ENCODE measurements at places on chromosomes 2 and 18.
A peak's percentile ranks its signal among the peaks of the same experiment; 100 is the strongest.

DNA sequence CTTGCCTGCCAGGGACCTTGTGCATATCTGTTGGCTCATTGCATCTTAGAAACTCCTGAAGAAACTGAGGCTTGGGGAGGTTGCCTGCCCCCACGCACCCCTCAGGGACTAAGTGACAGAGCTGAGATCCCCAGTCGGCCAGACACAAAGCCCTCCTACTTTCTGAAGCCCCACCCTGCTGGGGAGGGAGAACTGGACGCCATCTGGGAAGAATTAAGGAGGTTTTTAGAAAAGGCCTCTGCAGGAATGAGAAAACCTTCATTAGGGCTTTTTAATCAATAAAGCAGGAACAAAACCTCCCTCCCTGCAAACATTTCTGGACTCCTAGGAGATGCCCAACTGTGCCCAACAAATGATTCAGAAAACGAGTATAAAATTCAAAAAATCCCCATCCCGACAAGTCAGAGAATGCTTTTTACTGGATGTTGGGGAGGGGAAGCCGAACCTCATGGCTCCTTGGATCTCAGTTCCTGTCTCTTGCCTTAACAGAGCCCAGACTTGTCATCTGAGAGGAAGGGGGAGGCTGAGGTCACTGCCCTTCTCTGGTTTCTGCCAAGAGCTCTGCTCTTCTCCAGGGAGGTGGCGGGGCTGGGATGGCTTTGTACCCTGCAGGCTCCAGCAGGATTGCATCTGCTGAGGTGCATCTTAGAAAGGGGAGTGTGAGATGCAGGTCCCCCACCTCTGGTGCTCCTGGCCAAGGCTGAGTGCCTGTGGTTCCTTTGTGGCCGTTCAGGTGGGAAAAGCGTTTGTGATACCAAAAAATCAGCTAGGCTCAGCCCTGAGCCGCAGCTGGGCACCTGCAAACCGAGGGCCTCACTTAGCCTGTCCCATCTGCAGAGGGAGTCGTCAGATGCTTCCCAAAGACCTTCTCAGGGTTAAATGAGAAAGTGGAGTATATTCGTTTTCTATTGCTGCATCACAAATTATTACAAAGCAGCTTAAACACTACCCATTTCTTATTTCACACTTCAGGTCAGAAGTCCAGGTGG, 142.4 kb downstream of the ZFP36L2 start:
- peak; percentile 86 for DNase-seq

DNA sequence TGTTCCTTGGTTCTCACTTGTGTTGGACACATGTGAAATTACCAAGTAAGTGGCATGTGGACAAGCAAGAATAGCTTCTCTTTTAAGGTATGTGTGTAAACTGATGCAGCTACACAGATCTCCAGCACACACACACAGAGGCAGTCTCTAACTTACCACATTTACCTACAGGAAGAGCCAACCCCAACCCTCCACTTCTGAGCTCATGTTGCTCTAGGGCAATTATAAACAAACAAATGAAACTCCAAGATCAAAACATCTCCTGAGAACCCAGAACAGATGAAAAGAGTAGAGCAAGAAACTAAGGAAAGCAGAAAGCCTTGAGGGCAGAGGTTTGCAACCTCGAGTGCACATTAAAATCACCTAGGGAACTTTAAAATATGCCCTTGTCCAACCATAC, 16.0 kb upstream of the TMEM37 start:
- DNase-seq = no peak

DNA sequence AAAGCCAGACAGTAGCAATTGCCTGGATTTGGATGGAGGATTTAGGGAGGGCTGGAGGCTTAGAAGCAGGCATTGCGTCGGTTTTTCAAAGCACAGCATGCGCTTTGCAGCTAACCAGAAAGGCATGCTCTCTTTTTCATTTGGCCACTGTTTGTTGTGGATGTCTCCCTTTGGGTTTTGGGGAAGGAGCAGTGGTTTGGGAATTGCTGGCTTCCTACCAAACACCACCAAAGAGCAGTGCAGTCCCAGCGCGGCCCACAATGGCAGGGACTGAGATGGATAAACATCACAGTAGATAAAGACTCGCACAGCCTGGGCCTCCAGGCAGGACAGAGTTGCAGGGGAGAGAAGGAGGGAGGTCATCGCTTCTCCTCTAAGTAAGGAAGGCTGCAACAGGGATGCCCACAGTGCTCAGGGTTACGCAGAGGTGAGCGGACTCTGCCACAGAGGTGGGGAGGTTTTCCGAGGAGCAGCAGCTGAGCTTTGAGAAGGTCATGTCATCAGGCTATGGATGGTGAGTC, 148.5 kb downstream of the MYT1L start:
- no peak for DNase-seq

- DNase-seq = no peak
Observed at GRCh38 chr2:28401411-28401810, 8.8 kb downstream of the FOSL2 start.

- no peak for DNase-seq
Observed at GRCh38 chr2:126797622-126798275, 100.9 kb upstream of the TEX51 start.

- no peak for DNase-seq
Observed at GRCh38 chr2:226380679-226381078, 418.9 kb downstream of the IRS1 start.

DNA sequence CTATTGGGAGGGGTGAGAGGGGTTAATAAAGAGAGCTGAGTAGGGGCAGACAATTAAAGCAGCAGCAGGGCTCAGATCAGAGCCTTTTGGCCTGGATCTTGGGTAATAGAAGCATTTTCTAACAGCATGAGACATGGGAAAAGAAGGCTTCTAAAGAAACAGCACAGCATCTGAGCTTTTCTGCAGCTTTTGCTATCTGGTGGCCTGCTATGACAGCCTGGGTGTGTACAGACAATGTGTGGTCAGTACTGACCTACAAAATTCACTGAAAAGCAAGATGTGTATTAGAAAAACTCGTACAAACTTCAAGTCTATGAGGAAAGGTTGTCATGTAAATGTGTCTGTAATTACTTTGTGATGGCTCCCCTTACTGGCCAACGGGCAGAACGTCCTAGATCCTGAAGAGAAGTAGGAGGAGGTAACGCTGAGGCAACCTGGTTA, 95.6 kb downstream of the GALNT3 start:
- peak; percentile 55 for DNase-seq

GRCh38 chr2:46776687-46777327, 138.8 kb downstream of the MCFD2 start:
- peak; percentile 35 for DNase-seq

- DNase-seq = peak; percentile 4
Observed at GRCh38 chr18:42525905-42526304, 570.9 kb downstream of the PIK3C3 start.

GRCh38 chr2:152176113-152176714, 651 bp upstream of the STAM2 start:
- DNase-seq = no peak

GRCh38 chr2:174836377-174836994, 72.2 kb upstream of the CHRNA1 start:
- DNase-seq = no peak

DNA sequence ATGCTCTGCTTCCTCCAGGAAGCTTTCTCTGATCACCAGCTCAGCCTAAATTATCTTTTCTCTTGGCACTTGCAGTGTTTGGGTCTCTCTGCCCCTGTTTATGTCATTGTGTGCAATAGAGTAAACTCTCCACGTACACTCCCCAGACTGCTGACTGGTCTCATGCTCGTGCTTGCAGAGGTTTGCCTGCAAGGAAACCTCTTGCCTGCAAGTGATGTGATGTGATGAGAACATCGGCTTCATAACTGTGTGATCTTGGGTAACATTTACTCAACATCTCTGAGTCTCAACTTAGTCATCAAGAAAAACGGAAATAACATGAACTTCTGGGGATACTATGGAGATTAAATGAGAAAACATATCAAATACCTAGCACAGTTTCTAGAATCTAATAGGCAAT, 92.3 kb downstream of the BIN1 start:
- no peak for DNase-seq

DNA sequence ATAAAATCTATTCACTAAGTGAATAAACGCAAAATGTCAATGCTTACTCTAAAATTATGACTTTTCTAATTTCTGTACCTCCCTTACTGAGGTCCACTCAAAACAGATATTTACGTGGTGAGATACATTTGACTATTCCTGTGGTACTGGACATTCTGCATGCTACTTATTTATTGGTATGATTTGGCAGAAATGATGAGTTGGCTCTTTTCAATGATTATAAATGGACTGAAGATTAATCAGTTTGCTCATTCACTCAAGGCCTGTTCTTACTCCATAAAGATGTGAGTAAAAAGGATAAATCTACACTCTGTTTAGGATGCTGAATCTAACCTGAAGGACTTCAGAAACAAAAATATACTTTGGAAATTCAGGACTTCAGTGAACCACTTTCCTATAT, 98.8 kb downstream of the OLA1 start:
- DNase-seq = no peak

GRCh38 chr2:8232871-8233270, 449.0 kb upstream of the ID2 start:
- no peak for DNase-seq

GRCh38 chr2:148524519-148524919, 120.0 kb upstream of the EPC2 start:
- no peak for DNase-seq

- no peak for DNase-seq
Observed at GRCh38 chr2:146124741-146125140, 1604.8 kb upstream of the ZEB2 start.

DNA sequence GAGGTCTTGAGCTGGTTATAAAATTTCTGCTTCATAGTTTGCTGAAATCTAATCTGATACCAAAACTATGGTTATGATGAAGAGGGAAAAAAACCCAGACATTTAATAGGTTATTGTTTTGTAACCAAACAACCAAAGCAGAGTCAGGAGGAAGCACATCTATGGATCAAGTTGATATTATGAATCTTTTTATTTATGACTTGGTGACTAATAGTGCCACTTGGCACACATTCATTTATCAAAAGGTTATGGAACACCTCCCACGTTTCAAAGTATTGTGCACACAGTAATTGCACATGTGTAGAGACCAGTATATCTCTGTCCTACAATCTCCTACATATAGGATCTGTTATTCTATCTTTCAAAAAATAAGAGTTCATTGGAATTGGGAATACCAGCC, 93.0 kb downstream of the DPP4 start:
- no peak for DNase-seq

- DNase-seq = no peak
Observed at GRCh38 chr2:113217455-113218282, 43.9 kb downstream of the PSD4 start.

DNA sequence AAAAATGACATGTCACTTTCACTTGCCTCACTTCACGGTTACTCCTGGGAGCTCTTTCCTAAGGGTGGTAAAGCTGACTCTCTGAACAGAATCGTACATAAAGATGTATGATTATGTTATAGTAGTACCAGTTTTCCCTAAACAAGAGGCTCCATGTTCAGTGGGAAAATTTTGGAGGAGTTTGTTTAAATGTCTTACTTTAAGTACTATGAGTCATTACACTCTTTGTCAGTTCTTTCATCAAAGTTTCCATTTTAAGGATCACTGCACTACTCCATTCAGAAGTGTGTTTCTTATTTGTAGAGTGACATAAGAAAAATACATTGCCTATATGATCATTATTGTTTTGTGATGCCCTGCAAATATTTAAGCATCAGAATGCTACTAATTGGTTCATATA, 121.1 kb upstream of the FIGN start:
- DNase-seq = no peak

DNA sequence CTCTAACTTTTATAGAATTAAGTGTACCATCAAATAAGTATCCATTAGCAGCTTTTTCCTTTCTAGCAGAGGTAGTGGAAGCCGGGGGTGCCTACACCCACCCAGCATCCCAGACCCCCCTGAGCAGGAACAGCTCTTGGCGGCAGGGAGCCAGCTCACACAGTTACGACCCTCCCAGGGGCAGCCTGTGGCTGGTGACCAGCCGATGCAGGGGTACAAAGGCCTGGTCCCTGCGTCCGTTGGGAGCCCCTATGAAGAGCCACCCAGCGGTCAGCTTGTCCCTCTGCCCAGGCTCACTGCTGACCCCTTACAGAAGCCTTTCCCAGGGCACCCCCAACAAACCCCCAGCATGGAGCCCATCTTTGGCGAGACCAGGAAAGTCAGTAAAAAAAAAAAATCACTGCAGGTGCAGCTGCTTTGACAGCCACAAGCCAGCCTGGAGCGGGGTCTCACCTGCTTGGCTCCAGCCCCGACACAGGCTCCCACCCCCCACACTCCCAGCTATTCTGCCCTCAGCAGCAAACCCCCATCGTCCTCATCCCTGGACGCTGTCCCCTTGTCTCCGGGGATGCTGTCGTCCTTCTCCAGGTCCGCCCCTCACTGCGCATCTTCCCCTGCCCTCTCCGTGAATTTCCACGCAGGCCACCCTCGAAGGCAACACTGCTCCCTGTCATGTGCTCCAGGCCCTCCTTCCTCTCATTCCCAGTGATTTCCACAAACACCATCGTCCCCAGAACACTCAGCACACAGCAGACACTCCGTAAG, 43.1 kb downstream of the GPC1 start:
- DNase-seq = no peak

GRCh38 chr2:234250926-234251325, 200.4 kb downstream of the SPP2 start:
- DNase-seq = no peak

- no peak for DNase-seq
Observed at GRCh38 chr2:14418115-14418514, 214.4 kb upstream of the LRATD1 start.

GRCh38 chr2:145220496-145220895, 700.6 kb upstream of the ZEB2 start:
- no peak for DNase-seq

DNA sequence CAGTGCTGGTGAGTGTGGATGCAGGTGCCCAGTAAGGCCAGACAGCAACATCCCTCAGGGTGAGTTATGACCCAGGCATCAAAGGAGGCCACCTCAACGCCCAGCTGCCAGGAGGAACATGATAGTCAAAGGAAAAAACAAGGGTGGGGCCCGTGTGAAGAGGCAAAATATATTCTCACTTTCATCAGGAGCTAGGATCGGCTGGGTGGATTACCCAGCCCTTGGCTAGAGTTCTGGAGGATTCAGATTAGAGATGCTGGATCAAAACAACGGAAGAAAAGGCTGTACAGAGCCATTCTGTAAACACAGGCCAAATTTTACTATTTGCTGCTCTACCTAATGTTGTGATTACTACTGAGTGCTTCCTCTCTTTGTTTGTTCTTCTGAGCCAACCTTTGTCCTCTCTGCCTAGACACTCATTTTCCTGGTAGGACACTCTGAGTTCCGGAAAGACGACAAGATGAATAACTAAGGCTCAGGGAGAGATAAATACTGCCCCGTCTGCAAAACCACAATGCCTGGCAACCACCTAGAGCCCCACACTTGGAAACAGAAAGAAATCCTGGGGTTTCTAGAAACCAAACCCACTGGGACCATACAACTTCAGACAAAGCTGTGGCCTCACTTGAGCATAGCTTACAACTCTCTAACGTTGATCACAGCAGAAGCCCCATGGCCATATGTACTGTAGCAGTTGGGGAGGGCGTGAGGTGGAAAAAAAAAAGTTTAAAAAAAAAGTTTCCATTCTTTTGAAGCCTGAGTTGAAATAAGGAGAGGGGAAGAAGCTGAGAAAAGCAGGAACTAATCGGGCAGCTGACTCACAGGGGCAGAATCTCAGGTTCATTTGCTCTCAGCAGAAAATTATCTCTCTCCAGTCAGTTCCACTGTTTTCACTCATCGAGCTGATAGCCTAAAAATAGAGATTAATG, 17.8 kb upstream of the PMAIP1 start:
- DNase-seq = peak; percentile 30

GRCh38 chr2:27021253-27022049, 11.3 kb upstream of the TMEM214 start:
- DNase-seq = no peak
